ENCODE measurements at places on chromosomes 3 and 15.

DNA sequence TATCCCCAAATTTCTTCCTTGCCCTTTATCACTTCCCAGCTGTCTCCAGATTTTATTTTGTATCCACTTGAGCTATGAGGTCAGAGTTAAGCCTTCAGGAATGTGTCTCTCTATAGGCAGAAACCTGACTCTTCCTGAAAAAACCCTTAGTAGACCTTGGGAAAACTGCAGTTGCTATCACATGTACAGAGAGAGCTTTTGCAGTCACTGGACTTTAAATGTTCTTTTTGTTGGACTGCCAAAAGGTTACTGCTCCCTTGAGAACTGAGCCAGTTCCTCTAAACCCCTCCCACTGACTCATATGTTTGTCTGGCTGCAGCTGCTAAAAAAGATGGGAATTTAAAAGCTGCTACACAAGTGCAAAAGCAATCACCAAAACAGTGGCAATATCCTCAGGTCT lies 169.1 kb upstream of the CCDC54 start:
- DNase-seq = peak; percentile 61

GRCh38 chr15:65245096-65245856 lies 34.0 kb upstream of the CILP start:
- no peak for DNase-seq

DNA sequence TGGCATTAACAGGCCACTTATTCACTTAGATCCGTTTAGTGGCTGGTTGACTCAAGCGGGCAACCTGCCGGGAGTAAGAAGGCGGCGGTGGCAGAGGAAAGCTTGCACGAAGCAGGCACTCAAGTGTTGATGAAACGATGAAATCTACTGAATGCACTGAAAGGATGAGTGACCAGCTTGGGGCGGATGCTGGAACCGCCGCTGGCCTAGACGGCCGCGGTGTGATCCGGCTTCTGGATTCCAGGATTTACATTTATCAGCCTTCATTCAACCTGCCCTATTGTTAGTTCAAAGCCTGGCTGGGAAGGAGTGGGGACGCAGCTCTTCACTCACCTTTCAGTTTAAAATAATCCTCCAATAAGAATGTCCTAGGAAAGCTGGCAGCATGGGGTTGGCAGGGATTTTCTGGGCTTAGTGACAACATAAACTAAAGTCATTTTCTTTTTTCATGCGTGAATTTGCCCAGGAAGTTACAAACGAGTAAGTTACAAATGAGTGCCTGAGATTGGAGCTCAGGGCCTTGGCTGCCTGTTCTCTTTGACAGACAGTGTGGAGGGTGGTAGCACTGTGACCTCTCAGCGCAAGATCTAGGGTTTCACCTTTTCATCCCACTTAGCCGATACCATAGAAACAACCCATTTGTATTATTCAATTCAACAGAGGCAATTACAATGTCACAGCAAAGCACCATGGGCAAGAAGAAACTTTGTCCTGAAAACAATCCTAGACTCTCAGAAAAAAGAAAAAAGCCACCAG lies 1.1 kb upstream of the PLCH1 start:
- DNase-seq = no peak

DNA sequence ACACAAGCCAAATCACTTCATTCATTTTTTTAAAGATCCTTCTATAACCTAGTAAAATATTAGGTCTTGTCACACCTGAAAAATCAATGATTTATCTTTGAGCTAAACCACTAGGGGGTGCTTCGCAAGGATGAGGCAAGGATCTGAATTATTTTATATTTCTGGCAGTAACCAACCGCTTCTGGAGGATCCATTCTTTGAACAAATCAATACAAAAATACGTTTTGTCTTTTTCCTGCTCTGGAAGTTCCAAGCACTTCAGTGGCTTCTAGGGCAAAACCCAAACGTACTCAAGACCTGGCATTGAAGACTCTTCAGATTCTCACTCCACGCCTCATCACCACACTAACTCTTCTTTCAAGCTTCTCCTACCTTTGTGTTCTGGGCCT lies 486 bp downstream of the LSG1 start:
- peak; percentile 42 for DNase-seq

DNA sequence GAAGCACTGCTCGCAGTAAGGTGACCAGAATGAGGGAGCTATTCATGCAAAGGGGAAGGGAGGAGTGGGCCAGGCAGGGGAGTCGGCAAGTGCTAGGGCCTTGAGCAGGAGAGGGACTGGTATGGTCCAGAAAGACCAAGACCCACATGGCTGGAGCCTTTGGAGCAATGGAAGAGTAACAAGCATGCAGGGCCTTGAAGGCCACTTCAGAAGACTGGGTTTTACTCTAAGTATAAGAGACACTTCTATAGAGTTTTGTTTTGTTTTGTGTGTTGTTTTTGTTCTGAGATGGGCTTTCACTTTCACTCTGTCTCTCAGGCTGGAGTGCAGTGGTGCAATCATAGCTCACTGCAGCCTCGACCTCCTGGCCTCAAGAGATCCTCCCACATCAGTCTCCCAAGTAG lies 42.0 kb downstream of the BFSP2 start:
- DNase-seq = no peak

- no peak for DNase-seq
Measured at GRCh38 chr15:44489464-44489863, 47.5 kb upstream of the EIF3J start.

DNA sequence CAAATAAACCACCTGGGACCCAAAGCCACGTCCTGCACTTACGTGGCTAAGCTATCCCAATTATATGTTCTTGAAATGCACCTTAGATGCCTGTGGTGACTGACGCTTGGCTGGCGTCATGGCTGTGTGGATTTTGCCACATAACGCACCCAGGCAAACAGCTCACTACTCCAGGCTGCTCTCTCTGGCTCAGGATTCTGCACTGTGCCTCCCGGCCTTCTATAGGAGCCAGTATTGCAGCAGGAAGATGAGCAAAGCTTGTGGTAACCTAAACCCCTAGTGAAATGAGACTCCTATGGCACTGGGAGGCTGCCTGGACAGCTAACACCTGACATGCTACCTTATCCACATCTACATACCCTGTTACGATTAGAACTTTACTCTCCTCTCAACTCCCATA lies 179.3 kb downstream of the THRB start:
- DNase-seq = no peak
